ENCODE measurements at places on chromosomes 1 and 21.

DNA sequence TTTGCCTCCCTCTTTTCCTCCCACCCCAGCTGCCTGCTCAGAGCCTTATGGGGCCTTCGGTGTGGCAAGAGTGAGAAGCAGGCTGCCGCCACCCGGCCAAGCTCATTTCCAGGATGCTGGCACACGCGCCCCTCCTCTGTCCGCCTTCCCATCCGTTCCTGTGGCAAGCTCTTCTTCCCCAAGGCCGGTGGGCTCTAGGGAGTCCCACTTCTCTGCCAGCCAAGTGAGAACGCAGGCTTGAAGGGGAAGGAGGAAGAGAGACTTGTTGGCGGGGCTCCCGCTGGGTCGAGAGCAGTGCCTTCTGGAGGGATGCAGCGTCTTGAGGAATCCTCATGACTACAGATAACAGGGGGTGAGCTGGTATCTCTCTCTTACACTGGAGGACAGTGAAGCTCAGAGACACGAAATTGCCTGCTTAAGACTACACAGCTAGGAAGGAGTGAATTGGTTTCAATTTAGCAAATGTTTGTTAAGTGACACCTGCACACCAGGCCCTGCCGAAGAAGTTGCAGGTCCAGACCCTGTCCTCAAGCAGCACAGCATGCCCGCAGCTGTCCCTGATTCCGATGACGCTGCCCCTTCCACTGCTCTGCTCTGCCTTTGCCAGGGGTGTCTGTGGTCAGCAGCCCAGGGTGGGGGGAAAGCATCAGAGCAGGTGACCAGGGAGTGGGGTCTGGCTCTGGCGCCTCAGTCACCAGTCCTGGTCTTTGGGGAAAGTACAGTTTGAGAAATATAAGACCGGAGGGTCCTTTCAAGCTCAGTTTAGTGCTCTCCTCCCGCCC lies 40.1 kb upstream of the FOXO6 start:
- no peak for DNase-seq

DNA sequence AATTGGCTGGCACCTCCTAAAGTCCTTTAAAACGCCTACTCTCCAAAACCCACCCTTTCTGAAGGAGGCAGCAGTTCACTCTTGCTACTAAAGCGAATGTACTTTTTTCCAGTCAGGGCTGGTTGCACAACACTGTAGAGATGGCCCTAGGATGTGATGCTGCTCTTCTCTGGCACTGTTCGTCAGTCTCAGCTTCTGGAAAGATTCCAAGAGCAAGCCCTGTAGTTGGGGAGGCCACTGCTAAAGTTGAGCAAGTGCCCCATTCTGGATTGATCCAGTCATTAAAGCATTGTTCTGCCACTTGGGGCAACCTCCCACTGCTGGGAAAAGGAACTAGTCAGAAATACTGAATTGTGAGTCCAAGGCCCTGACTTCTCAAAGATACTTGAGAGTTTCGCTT lies 28.5 kb upstream of the KCNQ4 start:
- DNase-seq, result peak; percentile 56

GRCh38 chr1:211082824-211083223 lies 51.1 kb downstream of the KCNH1 start:
- DNase-seq, result peak; percentile 58

GRCh38 chr1:84506729-84507453 lies 510 bp upstream of the GNG5 start:
- DNase-seq, result no peak

DNA sequence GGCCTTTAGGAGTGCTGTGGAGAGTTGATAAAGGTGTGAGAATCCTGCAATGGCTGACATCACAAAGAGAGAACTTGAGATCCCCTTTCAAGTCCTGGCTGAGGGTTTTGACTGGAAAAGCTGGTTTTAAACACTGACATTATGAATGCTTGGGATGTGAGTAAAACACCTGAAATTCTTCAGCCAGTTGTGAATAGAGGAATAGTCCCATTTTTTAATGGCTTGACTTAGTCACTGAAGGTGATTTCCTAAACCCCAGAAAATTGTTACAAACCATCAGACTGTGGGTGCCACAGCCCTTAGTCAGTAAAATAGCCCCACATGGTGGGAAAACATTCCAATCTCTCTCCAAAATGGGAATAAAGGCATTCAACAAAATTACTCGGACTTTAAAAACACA lies 107.7 kb upstream of the LMO4 start:
- DNase-seq, result no peak

- DNase-seq, result peak; percentile 50
These were observed 7.0 kb downstream of the SH2D5 start for GRCh38 chr1:20725189-20726117.

DNA sequence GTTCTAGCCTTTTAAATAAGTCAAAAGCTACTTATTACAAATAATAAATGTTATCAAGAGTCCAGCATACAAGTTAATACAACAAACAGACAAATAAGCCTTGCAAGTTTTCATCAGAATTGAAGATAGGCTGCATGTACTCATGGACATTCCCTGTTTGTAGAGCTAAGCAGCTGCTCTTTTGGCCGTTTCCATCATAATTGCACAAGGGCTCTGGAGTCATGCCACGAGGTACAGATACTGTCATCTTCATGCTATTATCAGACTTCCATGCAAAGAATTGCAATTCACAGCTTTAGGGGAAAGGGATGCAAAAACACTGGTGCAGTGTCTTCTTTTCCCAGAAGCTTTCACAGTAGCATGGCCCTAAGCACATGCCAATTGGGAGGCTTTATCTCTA lies 52.8 kb upstream of the TBX15 start:
- peak; percentile 83 for DNase-seq

DNA sequence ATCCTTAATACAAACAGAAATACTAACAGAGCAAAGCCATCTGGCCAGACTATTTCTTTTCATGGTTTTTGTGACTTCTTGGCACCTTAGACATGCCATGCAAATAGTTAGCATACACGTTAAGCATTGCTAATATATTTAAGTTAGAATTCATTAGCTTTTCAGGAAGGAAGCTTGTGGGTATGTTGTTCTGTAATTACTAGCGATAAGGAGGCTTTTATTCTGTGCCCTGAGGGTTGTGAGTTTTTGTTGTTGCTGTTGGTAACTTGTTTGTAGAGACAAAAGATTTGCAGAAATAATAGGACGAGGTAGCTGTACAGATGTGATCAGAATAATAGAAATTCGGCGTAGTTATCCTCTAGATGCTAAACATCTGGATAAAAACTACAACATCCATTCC lies 305.3 kb downstream of the TM2D1 start:
- DNase-seq, result no peak

- peak; percentile 12 for DNase-seq
These were observed at the start of gene KMO for GRCh38 chr1:241532162-241532531. Gene KMO (plus strand): TSS chr1:241532378. CDS start chr1:241532445, 67 bp downstream.

GRCh38 chr1:116820369-116820768 lies 66.1 kb downstream of the CD2 start:
- DNase-seq, result peak; percentile 92

GRCh38 chr1:72524021-72524420 lies 241.7 kb upstream of the NEGR1 start:
- DNase-seq, result no peak

DNA sequence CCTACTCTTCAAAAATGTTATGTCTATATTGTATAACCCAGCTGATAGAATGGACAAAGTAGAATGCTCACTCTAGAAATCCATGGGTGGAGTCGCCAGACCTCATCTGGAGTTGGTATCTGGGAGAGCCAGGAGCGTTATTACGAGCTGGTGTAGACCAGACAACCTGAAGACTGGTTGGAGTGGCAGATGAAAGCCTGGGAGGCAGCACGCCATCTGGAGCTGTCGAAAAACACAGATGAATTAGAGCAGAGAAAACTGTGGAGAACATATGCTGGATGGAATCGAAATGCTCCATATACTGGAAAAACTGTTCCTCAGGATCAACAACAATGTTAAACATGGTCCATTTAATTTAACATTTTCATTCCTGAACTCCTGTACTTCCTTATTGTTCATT lies 333.6 kb downstream of the KCTD3 start:
- no peak for DNase-seq

GRCh38 chr1:118947003-118947765 lies 41.0 kb downstream of the TBX15 start:
- DNase-seq, result peak; percentile 25

Data from amniotic epithelial cell (primary cell).